ENCODE measurements at places on chromosomes 7 and 10. TPM values are rescaled to one million over a fixed set of nuclear protein-coding genes. Genes with fewer than 3 reads are reported as not detected.

GRCh38 chr7:24501009-24501408 is 72.2 kb upstream of the PALS2 start:
- no peak for DNase-seq

GRCh38 chr10:112269266-112269665 is 13.9 kb upstream of the TECTB start:
- no peak for DNase-seq

DNA sequence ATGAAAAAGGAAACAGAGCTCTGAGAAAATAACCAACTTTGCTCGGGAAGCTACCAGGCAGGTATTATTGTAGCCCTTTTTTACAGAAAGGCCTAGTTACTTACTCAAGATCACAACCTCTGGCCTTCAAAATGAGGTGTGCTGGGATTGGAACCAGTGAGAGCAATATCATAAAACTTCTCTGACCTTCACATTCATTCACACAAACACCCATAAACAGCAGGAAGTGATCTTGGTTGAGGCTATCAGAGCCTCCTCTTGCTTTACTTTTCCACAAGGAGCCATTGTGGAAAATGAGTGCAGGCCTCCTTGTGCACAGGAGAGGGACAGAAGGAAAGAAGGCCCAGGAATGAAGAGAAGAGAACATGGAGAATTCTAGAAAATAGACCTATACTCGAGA is 204.5 kb upstream of the NPVF start:
- no peak for DNase-seq

- no peak for DNase-seq
Observed at GRCh38 chr10:28704464-28705161, 27.3 kb downstream of the BAMBI start.

GRCh38 chr7:41977151-41977651 is 259.8 kb downstream of the GLI3 start:
- peak; percentile 62 for DNase-seq

- DNase-seq, result no peak
Observed at GRCh38 chr7:34333925-34334324, 324.1 kb upstream of the NPSR1 start.

- no peak for DNase-seq
Observed at GRCh38 chr10:42867571-42867970, 85.0 kb downstream of the BMS1 start.

DNA sequence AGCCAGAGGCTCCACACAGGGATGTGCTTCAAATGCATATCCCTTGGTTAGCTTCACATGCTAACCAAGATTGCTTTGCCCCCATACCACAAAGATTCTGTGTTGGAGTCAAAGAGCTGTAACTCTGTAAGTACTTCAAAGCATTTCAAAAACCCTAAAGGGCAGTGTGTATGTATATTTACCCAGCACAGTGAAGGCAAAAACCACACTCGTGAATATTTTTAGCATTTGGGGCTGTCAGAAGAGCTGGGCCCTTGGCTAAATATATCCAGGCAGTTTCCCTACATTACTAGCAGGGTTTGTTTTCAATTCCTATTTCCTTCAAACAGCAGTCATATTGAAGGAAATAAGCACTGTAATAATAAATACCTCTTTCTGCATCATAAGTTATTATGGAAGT is 84.2 kb upstream of the STEAP1B start:
- no peak for DNase-seq

DNA sequence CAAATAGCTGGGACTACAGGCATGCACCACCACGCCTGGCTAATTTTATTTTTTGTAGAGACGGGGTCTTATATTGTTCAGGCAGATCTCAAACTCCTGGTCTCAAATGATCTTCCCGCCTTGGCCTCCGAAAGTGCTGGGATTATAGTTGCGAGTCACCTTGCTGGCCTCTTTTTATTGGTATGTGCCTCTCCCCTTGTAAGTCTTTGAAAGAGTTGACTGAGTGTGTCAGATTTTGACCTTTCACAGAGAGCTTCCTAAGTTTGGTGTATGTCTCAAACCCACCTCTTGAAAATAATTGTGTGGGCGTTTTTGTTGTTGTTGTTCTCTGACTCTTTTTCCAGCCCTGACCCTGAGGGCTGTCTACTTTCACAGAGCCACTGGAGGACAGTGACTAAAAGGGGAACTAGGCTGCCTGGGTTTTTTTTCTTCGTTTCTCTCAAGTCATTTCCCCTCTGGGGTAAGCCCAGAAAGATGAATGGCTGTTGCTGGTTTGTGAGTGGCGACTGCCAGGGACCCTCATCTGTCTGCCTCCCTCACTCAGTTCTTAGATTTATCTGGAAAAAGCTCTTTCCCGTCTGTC is 262.8 kb downstream of the ZEB1 start:
- peak; percentile 4 for DNase-seq

Gene CTAGE4
- 26.0 TPM for total RNA-seq
